Caudate nucleus (tissue), 63 donors: ENCODE measurements at places on chromosomes 2 and 18.

GRCh38 chr2:65366595-65367125, 65.7 kb downstream of the SPRED2 start:
- DNase-seq = no peak

- no peak for DNase-seq
These were observed 27.1 kb upstream of the SERPINB12 start for GRCh38 chr18:63514888-63515678.

- no peak for DNase-seq
These were observed 1.2 kb upstream of the BARD1 start for GRCh38 chr2:214810671-214811070.

- no peak for DNase-seq
These were observed 221.5 kb upstream of the ACVR2A start for GRCh38 chr2:147623328-147623727.

DNA sequence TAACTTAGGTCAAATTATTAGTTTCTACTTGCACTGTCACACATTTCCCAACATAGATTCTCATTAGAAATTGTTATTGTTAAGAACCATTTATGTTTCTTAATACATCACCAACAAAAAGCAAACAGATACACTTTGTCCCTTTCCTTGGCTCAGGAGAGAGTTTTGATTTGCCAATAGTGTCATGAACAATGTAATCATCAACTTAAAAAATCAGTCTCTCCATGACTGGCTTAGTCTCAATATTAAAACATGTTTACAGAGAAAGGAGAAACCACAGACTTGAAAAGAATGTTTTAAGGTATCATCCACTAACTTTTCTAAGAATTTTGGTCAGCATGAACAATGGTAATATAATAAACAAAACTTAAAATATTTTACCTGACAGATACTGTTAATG, 416.5 kb upstream of the KCNH7 start:
- no peak for DNase-seq

- DNase-seq = no peak
These were observed 46.8 kb upstream of the FZD5 start for GRCh38 chr2:207816546-207816945.

DNA sequence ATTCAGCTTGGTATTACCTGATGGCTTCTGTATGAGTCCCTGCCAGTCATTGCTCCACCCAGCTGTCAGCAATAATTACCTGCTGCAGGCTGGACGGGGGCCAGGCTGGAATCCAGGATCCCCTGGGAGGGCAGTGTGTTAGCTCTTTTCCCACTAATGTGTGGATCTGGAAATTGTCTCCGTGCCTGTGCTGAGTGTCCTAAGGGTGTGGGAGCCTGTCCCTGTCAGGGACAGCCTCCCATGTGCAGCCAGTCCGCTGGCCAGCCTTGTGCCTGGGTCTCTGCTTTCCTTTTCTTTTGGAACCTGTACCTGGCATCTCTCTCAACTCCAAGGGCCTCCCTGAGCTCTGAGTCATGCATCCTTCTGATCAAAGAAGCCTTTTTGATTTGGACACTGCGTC, 107.2 kb upstream of the SPRED2 start:
- no peak for DNase-seq

- DNase-seq = no peak
These were observed 175.4 kb downstream of the SATB2 start for GRCh38 chr2:199282309-199282708.

DNA sequence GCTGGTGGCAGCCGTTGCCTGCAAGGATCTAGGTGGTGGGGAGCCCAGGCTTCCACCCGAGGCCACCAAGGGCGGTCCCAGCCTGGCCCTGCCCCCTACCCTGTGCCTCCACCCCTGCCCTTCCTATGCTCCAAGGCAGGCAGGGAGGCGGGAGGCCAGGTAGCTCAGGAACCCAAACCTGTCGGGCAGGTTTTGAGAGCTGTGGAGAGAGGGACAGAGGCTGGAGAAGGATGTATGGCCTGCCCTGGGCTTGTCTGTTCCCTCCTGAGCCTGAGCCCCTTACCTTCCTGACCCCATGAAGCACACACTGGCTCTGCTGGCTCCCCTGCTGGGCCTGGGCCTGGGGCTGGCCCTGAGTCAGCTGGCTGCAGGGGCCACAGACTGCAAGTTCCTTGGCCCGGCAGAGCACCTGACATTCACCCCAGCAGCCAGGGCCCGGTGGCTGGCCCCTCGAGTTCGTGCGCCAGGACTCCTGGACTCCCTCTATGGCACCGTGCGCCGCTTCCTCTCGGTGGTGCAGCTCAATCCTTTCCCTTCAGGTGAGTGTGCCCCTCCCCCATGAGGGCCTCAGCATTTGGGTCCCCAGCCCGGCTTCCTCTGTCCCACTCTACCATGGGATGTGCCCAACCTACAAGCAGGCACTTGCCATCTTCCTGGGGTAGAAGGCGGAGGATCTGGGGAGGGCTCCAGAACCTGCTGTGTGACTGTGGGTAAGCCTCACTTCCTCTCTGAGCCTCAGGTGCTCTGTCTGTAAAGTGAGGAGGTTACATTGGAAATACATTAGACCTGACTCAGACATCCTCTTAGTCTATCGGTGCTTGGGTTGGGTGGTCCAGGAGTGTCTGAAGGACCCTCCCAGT, at the start of gene PROM2:
TSS of gene PROM2 (plus strand) at position 159 of the 860 bp plus-strand sequence. CDS start at position 296, 137 bp downstream.
- DNase-seq = no peak

- no peak for DNase-seq
These were observed 14.4 kb upstream of the CCL20 start for GRCh38 chr2:227799202-227799601.

GRCh38 chr2:207341804-207342203, 176.1 kb upstream of the KLF7 start:
- no peak for DNase-seq

- no peak for DNase-seq
These were observed 94.3 kb downstream of the ADCYAP1 start for GRCh38 chr18:998936-999335.

DNA sequence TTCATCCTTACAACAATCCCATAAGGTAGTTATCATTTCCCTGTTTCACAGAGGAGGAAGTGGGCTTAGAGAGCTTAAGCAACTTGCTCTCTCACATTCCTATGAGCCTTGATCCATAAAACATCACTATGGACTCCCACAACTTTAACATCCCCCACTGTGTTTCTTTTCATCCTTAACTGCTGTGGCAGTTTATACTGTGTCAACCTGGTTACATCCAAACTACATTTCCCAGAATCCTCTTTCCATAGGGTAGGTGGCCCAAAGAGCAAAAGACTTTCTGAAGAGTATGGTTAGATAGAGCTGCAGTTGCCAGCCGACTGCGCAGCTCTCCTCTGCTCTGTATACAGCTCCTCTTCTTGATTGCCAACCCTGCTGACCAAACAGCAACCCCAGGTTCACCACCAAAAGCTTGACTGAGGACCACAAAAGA, 22.5 kb downstream of the MAP3K2 start:
- no peak for DNase-seq

DNA sequence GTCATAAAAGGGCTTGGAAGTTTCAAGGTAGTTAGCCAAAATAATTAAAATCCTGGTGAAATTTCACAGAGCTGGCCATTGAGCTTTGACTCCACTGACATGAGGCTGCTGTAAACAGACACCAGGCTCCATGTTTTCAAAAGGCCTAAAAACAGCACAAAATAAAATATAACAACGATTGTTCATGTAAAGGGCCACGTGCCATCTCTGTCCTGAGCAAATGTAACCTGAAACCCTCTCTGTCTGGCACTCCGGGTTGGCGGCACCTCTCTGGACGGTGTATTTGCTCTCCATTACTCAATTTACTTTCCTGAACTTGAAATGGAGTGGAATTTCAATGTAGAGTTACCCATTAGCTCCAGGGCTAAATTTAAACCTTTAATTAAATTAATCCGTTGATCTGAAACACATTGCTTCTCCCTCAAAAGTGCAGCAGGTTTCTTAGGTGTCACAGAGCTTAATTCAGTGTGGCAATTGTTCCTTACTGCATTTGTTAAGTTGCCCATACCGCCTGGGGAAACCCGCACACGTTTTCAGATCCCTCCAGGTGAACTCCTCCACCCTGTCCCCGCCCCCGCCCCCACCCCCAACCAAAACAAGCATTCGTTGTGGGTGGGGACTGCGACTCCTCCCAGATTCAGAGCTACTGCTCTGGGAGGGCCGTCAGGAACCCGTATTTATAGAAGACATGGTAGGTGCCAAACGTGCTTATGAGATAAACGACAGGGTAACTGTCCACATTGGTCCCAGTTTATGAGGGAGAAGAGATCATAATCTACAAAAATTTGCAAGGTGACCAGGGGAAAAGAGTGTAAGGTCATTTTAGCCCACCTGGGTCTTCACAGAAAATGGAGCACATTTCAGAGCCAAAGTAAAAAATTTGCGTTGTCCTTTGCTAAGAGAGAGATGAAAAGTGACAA, 1.2 kb upstream of the CABLES1 start:
- DNase-seq = peak; percentile 13

GRCh38 chr18:65790604-65791003, 39.8 kb downstream of the CDH7 start:
- no peak for DNase-seq

DNA sequence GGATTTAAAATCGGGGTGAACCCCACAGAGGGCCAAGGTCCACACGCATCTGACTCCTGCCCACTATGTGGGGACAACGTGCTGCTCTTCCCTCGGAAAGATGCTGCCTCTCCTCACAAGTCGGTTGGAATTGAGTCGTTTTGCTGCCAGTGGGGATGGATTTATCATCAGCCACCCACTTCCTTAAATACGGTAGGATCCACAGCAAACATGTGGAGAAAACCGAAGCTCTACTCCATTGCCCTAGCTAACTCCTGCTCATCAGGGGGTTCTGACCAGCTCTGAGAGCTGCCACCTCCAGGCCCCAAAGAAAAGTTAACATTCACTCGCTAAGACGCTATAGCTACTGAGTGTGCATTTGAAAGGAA, 80.9 kb downstream of the CHRNA1 start:
- DNase-seq = no peak

GRCh38 chr18:46073474-46074331, 1.6 kb upstream of the PSTPIP2 start:
- DNase-seq = no peak

- DNase-seq = no peak
These were observed 29.6 kb upstream of the CABLES1 start for GRCh38 chr18:23105581-23106219.

DNA sequence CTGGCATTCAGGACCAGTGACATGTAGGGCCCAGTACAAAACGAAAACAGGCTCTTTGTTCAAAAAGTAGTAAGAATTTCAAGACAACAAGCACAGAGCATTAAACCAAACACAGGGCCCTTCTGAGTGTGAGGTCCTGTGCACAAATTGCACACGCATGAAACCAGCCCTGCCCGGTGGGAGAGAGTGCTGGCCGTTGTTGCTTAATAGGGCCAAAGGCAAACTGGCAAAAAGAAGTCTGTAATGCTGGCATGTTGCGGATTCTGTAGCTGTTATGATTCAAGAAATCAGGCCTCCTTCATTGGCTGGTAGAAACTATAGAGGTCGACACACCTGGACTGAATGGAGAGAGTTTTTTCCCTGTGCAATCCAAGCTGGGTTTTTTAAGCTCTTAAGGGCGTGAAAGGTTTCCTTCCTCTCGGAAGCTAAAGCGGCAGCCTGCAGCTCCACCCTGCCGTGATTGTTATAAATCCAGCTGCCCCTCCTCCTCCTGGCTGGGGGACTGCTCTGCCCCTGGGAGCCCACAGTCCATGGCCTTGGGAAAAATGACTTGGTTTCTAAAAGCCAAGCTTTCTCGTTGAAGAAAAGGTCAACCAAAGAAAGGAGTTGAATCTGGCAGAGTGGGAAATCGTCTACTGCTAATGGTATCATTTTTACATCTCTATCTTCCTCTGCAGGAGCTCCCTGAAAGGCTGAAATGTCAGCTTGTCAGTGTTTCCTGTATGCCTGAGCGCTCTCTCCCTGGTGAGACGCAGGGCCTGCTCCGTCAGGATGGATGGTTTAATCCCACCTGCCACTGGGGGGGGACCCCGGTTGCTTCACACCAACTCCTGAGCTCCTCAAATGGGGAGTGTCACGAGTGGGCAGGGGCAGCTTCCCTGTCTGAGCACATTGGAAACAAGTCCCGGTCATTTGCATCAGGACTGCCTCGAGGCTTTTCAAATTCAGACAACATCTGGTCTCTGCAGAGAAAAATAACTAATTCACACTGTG, 143.6 kb downstream of the ALPK2 start:
- no peak for DNase-seq

DNA sequence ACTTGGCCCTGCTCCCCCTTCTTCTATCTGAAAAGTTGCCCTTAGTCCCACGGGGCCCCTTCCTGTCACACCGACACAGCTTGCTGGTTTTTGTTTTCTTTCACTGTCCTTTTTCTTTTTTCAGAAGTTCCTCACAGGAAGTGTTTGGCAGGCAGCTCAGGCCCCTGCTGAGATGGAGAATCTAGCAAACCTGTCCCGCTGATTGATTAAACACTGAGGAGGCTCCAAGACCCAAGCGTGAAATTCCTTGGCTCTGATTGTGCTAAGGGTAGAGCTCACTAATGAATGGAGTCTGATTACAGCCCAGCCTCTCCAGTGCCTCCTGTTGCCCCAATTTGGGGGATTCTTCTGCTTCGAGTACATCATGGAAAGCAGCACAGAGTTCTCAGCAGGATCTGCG, 365.9 kb upstream of the MEX3C start:
- DNase-seq = no peak

DNA sequence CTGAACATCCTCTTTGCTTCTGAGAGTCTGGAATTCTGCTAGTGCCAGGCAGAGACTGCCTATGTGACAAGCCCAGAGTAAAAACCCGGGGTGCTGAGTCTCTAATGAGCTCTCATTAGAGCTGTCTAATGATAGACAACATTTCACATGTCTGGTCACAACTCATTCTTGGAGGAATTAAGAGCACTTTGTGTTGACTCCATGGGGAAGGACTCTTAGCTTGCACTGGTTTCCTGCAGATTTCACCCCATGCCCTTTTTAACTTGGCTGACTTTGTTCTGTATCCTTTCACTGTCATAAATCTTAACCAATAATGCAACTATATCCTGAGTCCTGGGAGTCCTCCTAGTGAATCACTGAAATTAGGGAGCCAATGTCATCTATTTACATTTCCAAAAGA, 33.5 kb downstream of the FBXO15 start:
- no peak for DNase-seq

DNA sequence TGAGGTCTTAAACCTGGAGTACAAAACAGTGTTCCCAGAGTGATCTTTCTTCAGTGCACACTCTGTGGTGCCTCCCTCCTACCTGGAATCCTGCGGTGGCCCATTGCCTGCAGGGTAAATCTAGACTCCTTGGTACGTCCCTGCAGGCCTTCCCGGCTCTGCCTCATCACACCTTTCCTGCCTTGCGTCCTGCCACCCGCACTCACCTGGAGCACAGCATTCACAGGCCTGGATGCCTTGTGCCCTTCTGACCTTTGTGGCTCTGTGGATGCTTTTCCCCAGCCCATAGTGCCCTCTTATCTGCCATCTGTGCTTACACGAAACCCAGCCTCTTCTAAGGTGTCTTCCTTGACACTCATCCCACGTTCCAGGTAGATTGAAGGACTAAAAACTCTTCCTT, 62.7 kb downstream of the PRKRA start:
- DNase-seq = no peak

- no peak for DNase-seq
These were observed 21.7 kb upstream of the NRP2 start for GRCh38 chr2:205660521-205661124.
